ENCODE measurements at places on chromosomes 1 and 21.
A peak's percentile ranks its signal among the peaks of the same experiment; 100 is the strongest.

- no peak for DNase-seq
These were observed 4.2 kb downstream of the HLCS start for GRCh38 chr21:36962098-36962780.

- peak; percentile 83 for DNase-seq
These were observed 156.9 kb upstream of the NBPF11 start for GRCh38 chr1:148308832-148309458.

DNA sequence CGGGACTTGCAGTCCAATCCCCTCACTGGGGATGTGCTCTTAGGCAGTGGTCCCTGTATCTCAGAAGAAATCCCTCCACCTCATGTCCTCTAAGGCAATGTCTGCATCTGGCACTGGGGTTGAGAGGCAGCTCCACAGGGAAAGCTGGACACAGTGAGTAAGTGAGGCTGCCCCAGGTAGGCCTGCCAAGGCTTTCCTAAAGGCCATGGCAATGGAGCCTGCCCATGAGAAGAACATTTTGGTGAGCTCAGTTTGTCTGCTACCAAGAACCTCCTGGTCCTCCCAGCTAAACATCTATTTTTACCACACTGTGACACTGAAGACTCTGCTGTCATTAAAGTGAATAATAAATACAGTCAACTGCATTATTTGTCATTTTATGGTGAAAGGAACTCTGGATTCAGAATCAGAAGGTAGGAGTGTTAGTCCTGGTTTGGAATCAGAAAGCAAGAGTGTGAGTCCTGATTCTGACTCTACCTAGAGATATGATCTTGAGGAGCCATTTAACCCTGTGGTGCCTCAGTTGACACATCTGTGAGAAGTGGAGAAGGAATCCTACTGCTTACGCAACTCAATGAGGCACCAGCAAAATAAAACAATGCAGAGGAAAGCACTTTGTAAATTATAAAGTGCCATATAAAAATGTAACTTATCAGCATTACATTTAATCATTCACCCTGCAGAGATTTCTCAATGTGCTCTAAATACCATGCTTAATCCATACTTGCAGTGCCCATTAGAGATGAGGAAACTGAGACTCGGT, 41.0 kb downstream of the TBX15 start:
- no peak for DNase-seq

DNA sequence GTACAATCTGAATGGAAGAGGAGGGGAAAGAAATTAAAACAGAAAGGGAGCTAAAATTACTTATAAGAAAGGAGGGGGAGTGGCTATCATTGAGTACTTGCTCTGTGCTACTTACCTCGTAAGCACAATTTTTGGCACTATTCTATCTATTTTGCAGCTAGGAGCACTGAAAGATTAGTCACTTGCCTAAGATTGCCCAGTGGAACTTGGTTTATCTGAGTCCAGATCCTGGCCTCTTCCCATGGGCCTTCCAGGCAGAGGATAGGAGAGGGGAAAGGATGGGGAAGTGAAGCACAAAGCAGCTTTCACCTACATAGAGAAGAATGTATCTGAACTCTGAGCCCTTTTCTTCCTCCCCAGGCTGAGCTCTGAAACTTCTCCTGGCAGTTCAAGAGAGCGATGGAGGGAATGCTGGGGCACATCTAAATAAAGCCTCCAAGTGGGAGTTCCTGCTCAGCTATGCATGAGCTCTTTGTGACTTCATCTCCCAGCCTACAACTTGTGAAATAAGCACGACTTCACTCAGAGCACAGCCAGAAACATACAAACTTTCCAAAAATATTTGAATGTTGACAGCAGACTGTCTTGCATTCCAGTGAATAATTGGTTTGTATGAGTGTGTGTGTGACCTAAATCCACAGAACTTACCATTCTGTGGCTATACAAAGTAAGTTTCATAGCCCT, 29.4 kb downstream of the HMGB4 start:
- DNase-seq, result peak; percentile 16

- DNase-seq, result no peak
These were observed 205.8 kb upstream of the PLXNA2 start for GRCh38 chr1:208449951-208450350.

DNA sequence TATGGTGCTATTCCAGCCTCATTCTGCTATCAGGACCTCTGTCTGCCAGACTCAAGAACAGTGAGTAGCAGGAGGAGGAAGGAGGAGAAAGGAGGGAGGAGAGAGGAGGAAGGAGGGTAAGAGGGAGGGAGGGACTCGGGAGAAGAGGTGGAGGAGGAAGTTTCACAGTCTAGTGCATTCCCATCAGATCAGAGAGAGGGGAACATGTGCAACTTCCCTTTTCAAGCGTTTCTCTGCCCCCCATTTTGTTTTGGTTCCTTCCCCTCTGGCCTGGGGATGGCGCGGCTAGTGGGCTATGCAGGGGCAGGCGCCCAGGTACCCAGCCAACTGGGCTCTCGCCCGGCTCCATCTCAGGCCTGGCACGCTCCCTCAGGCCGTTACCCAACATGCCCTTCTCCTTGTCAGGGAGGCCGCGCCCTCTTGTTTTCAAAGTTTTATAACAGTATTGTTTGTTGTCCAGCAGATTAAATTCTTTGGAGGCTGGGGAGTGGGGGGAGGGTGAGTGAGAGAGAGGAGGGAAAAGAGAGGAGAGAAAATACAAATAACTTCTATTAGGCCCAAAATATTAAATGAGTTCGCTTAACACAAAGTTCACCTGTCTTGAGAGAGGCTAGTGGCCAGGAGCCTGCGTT, 56.0 kb downstream of the CD46 start:
- no peak for DNase-seq

DNA sequence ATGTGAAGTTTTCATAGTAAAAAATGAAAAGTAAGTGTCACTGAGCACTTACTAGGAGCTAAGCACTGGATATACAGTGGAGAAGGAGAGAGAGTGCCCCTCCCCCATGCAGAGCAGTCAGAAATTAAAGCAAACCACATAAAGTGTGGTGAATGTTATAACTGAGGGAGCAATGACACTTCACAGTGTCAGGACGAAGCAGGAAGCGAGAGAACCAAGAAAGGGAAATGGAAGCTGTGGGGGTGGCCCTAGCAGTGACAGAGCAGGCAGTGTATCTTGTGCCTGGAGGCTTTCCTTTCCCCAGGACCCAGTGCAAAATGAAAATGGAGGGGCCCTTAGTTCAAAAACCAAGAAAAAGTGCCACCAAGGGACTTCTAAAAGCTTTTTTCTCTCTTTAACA, 21.5 kb upstream of the RCAN3 start:
- peak; percentile 42 for DNase-seq

- DNase-seq, result no peak
These were observed 89.5 kb downstream of the CNIH3 start for GRCh38 chr1:224705578-224705977.

GRCh38 chr1:67843331-67843730, 10.1 kb upstream of the GNG12 start:
- DNase-seq, result no peak

GRCh38 chr1:23341931-23342692, 2.0 kb downstream of the HNRNPR start:
- no peak for DNase-seq

- peak; percentile 56 for DNase-seq
These were observed 65.7 kb downstream of the ST6GALNAC3 start for GRCh38 chr1:76140227-76140626.

GRCh38 chr1:64042331-64043100, 160.9 kb upstream of the UBE2U start:
- no peak for DNase-seq

DNA sequence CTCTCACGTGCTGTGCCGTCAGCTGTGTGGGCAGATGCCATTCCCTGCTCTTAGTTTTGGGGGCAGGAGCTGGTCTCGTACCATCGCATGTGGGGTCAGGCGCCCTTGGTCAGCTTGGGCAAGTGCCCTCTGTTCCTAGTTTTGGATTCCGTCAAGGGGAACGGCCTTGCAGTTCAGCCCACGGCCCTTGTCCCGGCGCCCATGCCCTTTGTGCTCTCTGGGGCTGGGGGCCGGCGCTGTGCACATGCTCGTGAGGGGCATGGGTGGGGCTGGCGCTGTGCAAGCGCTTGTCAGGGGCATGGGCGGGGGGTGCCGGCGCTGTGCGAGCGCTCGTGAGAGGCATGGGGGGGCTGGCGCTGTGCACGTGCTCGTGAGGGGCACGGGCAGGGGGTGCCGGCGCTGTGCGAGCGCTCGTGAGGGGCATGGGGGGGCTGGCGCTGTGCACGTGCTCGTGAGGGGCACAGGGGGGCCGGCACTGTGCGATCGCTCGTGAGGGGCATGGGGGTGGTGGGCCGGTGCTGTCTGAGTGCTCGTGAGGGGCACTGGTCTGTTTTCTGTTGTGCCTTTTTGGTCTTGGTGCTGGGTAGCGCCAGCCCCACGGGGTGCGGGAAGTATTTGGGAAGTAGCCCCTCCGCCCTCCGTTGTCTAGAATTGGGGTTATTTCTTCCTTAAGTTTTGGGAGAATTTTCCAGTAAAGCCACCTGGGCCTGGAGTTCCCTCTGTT, 29.5 kb upstream of the DIP2A start:
- no peak for DNase-seq

DNA sequence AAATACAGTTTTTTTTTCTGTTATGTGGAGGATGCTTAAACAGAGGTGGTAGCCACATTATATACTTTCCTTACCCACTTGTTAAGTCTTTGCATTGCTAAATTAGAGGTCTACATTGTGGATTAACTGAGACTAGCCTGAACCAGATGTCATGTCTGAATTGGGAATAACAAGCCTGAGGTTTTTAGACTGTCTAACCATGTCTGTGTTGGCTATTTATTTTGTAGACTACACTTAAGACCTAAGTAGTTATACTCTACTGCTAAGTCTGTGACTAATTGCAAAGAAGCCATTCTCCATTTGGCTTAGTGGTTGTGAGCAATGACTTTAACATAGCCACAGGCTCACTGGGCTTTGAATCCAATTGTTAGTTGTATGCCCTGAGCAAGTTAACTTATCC, 45.4 kb downstream of the CDC14A start:
- no peak for DNase-seq

- DNase-seq, result no peak
These were observed 52.8 kb downstream of the ELK4 start for GRCh38 chr1:205578780-205579571.

DNA sequence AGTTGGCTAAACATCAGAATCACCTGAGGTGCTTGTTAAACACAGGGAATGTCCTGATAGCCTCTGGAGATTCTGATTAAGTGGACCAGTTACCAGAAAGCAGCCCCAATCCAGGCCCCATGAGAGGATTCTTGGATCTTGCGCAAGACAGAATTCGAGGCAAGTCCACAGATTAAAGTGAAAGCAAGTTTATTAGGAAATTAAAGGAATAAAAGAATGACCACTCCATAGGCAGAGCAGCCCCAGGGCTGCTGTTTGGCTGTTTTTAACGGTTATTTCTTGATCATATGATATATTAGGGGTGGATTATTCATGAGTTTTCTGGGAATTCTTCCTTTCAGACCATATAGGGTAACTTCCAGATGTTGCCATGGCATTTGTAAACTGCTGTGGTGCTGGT, 176.2 kb downstream of the ROR1 start:
- no peak for DNase-seq

GRCh38 chr1:59569198-59569597, 245.6 kb upstream of the HOOK1 start:
- no peak for DNase-seq

GRCh38 chr1:119727991-119728390, 16.3 kb downstream of the PHGDH start:
- DNase-seq, result no peak

- no peak for DNase-seq
These were observed 148.1 kb downstream of the RGS7 start for GRCh38 chr1:241208910-241209379.

DNA sequence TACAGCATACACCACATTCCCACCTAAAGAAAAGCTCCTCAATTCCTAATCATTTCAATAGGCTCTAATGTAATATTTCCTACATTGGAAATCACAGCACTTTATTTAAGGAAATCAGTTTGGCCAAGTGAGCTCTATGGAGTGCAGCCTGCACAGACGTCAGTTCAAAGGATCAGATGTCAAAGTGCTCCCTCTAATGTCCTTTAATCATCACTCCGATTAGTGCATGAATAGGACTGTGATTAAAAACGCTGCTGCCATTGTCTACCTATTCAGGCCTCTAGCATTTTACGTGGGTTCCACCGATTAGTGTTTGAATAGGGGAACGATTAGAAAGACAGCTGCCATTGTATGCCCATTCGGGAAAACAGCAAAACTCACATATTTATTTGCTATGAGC, 50.2 kb downstream of the DPYD start:
- DNase-seq, result no peak

- DNase-seq, result no peak
These were observed 28.2 kb downstream of the CDCA8 start for GRCh38 chr1:37720231-37721130.

GRCh38 chr1:150233359-150234308, 2.3 kb downstream of the ANP32E start:
- peak; percentile 18 for DNase-seq

DNA sequence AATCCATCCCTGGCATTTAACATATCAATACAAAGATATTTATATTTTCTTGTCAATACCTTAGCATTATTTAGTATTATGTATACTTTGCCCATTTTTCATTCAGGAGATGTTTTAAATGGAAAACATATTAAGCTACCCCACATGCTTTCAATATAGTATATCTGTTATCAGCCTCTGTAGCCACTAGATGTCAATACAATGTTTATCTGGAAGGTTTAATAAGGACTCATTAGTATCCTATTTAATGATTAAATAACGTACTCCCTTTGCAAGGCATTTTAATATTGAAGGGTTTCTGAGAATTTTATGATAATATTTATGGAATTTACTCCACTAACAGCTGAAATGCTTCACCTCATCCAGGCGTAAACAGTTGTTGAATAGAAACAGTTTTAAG, 329.5 kb upstream of the ADGRL2 start:
- no peak for DNase-seq

DNA sequence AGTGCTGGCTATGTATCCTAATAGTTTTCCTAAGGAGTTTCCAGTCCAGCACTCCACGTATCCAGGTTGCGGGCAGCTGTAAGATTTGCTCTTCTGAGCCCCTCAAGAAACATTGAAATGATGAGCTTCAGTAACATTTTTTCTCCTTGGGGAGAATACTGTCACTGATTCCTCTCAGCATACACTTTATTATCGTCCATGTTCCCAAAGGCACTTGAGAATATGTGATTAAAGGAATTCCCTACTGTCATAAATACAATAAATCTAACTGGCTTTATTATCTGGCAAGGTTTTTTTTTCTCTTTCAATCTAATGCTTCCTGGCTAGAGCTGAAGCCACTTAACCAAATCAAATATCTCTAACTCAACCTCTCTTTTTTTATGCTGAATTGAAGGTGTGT, 359.2 kb upstream of the PKN2 start:
- DNase-seq, result no peak

GRCh38 chr1:182699393-182700350, 15.3 kb upstream of the RGS8 start:
- DNase-seq, result peak; percentile 78

Measured in mesendoderm (in vitro differentiated cells).